ENCODE measurements at places on chromosomes 2 and 18.

- ATAC-seq: no peak
Observed at GRCh38 chr2:14632133-14632936, at the start of gene LRATD1. Gene LRATD1 (plus strand): TSS chr2:14632717. CDS start chr2:14633980, 1,263 bp downstream.

DNA sequence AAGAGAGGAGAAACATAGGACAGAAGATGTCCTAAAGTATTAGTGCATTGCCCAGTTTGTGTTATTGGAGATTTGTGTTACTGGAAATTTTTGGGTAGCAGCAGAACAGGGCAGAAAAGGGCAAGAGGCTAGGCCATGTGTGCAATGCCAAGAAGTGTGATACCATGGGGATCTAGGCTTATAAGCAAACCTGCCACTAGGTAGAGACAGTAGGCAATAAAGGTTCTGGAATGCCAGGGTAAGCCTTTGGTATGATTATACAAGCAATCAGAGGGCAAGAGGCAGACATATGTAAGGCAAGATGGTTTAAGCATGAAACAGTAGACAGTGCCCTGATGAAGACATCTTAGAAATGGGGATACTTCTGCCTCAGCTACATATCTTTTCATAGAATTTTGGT lies 12.3 kb upstream of the CERS6 start:
- ATAC-seq: no peak

GRCh38 chr18:77405096-77405495 lies 155.4 kb downstream of the GALR1 start:
- no peak for ATAC-seq

DNA sequence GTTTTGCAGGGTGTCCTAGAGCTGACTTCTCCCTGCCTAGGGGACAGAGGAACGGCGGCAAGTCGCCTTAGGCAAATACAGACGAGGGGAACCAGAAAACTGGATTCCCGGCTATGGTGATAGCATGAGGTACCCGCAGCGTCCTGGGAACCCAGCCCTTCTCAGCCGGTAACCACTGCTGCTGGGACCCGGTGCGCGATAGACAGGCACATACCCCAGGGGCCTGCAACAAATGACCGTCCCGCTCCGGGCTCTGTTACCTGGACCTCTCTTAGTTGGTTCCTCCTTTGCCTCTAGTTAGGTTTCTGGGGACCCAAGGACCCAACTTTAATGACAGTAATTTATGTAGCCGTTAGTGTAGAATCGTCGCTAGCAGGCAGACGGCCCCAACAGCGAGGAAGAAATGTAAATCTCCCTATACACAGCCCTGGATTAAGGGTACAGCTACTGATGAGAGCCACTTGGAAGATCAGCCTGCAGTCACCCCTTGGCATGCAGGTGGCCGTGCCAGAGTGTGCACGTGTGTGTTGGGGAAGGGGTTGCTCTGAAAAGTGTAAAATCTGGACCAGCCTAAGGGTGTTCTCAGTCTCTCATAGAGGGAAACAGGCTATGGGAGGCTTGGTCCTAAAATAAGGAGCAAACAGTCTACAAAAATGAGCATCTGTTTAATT lies 819 bp upstream of the SERPINE2 start:
- ATAC-seq: peak; percentile 10

DNA sequence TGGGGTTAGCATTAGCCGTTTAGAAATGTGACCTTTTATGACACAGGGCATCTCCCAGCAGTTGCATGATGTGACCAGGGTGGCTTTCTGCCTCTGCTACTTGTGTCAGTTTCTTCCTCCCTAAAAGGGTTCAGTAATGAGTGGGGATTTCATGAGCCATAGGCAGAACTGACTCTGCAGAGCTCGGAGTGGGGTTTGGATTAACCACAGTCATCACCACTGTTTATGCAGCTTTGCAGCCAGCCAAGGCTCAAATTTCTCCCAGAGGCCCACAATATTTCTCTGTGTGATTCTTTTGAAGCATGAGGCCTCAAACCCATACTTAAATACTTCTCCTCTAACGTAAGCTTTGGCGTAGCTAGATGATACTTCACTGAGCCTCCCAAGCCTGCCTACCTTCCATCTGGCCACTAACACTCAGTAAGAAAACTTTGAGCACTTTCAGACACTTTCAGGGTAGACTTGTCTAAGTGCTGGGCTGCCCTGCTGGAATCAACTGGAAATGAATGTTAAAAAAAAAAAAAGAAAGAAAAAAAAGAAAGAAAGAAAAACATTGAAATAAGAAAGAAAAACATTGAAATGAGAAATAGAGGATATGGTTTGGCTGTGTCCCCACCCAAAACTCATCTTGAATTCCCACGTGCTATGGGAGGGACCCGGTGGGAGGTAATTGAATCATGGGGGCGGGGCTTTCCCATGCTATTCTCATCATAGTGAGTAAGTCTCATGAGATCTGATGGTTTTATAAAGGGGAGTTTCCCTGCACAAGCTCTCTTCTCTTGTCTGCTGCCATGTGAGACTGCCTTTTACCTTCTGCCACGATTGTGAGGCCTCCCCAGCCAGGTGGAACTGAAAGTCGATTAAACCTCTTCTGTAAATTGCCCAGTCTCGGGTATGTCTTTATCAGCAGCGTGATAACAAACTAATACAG lies 11.5 kb upstream of the LAPTM4A start:
- ATAC-seq: no peak

GRCh38 chr2:224412141-224413015 lies 10.5 kb upstream of the FAM124B start:
- ATAC-seq: no peak

GRCh38 chr2:12417786-12418185 lies 298.9 kb upstream of the TRIB2 start:
- ATAC-seq: no peak

DNA sequence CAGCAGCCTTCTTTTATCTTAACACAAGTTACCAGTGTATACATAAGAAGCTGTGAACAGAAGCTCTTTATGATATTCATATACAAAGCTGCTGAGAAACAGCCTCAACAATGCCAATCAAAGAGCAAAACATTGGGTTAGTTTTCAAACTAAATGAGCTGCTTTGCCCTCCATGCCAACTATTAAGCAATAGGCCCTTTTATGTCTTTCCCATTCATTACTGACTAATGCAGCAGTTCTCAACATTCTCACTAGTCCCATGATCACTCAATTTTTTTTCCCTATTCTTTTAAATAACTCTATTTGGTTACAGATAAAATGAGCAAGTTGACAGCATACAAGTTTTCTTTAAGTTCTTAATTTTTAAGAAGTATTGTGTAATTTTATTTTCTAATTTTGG lies 57.9 kb upstream of the FRZB start:
- no peak for ATAC-seq

- ATAC-seq: peak; percentile 47
Observed at GRCh38 chr2:130728007-130728454, 839 bp upstream of the GPR148 start.

GRCh38 chr18:48543228-48543627 lies 4.4 kb downstream of the CTIF start:
- no peak for ATAC-seq

DNA sequence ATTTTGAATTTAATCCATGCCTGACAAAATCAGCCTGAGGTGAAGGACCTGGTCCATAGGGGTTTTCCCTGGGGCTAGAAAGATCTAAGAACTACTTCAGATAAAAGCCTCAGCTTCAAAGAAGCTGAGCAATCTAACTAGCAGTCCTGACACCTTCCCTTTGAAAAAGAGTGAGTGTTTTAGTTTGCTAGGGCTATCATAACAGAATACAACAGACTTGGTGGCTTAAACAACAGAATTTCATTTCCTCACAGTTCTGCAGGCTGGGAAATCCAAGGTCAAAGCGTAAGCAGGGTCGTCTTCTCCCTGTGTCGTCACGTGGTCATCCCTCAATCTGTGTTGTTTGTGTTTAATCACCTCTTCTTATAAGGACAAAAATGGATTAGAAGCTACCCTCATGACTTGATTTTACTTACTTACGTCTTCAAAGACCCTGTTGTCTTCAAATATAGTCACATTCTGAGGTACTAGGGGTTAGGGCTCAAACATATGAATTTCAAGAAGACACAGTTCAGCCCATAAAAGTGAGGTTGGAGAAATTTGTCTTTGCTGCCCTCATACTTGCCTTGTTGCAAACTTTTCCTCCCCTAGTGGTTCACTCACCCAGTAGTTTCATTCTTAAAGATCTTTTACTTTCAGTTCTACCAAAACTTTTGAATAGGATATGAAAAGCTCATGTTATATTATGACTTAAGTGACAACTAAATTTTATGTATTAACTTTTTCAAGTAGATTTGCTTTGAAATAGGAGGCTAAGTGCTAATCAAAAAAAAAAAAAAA lies 673.8 kb downstream of the ARHGAP15 start:
- no peak for ATAC-seq

GRCh38 chr18:25341831-25342230 lies 10.1 kb downstream of the ZNF521 start:
- ATAC-seq: no peak

DNA sequence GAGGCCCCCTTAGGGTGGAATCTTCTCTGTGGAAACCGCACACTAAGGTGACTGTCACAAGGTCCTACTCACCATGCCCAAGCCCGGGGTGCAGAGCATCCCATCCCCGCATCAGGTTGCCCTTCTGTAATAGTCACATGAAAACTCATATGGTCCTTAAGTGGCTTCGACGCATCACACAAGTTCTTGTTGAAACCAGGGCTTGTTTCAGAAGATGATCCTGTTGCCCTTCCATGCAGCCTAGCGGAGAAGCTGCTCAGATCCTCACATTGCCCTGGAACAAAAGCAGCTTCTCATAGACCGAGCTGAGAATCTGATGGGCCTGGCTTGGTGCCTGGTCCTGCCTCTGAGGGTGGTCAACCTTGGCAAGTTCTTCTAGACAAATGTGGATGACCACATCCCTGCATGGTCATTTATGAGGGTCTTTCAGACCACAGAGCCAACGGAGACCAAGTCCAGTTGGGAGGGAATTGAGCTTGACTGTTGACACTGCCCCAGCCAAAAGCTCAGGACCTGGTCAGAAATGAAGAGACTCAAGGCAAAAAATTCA lies 54.1 kb downstream of the PDCL3 start:
- no peak for ATAC-seq

GRCh38 chr2:11738589-11739436 lies 7.6 kb upstream of the LPIN1 start:
- no peak for ATAC-seq

DNA sequence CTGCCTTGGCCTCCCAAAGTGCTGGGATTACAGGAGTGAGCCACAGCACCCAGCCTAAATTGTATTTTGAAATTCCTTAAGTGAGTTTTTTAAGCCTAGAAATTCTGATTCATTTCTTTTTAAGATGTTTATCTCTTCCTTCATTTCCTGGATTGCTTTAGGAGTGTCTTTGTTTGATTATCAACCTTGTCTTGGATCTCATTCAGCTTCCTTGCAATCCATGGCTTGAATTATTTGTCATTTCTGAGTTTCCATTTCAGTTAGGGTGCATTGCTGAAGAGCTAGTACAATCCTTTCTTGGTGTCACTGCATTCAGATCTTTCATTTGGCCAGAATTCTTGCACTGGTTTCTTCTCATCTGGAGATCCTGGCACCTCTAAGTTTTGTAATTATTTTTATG lies 606.4 kb upstream of the ZNF804A start:
- ATAC-seq: no peak

GRCh38 chr18:51621113-51621863 lies 423.8 kb upstream of the MEX3C start:
- ATAC-seq: no peak

- no peak for ATAC-seq
Observed at GRCh38 chr2:31004257-31004656, 134.0 kb downstream of the GALNT14 start.

DNA sequence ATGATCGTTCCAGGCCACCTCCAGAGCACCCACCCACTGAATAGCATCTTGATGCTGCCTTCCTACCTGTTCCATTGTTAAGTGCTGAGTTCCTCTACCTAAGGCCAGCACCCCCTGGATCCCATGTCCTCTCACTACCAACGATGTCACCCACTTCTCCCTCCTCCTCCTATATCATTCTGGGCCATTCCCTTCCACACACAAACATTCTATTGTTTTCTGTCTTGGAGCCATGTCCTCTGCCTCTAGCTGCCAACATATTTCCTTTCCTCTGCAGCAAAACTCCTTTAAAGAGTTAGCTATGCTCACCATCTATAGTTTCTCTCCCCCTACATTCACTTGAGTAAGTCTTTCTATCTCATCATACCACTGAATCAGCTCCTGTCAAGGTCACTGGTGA lies 64.0 kb upstream of the ACKR3 start:
- no peak for ATAC-seq

DNA sequence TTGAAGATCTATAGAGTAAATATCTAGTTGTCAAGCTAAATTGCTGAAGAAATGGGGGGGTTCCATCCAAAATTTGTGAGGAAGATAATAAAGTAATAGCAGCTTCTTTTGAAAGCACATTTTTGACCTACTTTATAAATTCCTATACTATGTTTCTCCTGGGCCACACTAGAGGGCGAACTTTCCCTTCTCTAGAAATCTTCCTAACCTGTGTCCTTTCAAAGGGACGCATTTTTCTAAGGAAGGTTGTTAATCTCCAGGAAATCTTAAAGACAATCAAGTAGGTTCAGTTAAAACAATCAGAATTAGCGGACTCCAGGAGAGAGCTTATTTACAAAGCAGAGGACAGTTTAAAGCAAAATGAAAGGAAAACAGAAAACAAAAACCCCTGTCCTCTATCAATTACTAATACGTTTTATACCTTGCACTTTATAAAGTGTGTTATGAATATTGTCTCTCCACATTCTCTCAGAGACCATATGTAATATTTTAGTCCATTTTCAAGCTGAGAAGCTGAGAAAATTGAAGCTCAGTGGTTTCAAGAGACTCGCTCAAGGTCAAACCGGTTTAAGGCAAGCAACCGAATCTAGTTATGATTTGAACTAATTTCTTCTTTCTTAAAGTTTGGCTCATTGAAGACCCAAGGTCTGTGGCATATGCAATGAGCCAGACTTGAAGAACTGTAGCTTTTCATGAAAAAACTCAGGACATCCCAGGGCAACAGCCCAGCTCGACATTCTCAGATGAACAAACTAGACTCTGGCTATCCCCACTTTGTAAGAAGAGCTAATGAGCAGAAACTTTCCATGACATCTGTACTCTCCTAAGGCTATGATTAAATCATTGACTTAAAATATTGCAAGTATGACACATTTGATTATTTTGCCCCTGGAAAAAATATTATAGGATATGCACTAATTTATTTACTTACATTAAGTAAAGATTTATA lies 273.6 kb downstream of the PAX3 start:
- ATAC-seq: no peak

- ATAC-seq: no peak
Observed at GRCh38 chr18:59271606-59272220, 1.5 kb downstream of the RAX start.
